ENCODE measurements at places on chromosomes 12 and 14.

DNA sequence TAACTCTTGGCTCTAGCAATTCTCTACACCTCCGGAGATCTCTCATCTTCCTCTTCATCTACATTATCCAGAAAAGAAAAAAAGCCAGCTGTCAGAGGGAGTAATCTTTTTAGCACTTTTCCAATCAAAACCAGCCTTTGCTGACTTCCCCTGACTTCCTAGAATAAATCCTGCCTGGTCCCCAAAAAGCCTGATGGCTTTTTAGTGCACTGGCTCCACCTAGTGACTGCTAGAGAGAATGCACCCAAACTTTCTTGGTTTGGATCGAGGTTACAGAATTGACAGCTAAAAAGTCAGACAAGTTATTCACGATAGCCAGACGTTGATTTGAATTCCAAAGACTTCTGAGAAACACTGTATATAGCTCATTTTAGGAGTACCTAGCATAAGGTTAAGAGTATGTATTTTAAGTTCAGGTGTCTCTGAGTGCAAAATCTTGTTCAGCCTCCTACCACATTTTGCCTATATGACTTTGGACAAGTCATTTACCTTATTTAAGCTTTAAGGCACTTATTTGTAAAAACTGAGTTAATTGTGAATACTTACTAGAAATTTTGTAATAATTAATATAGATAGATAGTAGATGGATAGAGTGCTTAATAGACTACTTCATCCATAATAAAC is 185.7 kb upstream of the GRIN2B start:
- peak; percentile 21 for DNase-seq

- no peak for DNase-seq
These were observed 26.9 kb upstream of the NID2 start for GRCh38 chr14:52095794-52096193.

DNA sequence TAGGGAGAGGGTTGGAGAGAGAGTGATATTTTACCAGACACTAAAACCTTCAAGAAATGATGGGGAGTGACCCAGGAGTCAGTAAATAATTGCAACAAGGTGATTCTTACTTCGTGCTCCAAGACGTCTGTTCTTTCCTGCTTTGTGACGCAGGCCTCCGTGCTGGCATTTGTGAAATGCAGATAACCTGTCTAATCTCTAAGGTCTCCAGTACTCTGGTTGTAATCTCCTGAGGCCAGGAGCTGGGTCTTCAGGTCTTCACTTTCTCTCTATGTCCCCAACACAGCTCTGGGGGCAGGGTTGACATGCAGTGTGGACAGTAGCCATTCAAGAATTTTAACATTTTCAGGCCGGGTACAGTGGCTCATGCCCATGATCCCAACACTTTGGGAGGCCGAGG is 53.1 kb downstream of the CD9 start:
- DNase-seq = no peak

DNA sequence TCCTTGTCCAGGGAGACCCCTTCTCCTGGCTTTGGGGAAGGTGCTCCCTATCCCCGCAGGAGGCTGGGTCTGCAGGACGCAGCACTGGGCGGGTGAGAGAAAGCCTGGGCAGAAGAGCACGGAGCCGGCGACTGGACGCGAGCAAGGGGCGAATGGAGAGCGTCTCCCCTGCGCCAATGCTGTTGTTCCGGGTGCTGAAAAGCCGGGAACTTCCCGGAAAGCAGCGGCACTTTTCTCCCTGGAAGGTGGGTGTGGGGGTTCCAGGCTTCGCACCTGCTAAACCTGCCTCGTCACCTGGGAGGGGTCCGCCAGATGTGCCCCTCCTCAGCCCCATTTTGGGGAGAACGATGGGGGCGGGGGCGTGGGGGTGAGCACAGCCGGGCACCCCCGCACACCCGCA is 417.1 kb upstream of the TMTC1 start:
- DNase-seq = no peak

DNA sequence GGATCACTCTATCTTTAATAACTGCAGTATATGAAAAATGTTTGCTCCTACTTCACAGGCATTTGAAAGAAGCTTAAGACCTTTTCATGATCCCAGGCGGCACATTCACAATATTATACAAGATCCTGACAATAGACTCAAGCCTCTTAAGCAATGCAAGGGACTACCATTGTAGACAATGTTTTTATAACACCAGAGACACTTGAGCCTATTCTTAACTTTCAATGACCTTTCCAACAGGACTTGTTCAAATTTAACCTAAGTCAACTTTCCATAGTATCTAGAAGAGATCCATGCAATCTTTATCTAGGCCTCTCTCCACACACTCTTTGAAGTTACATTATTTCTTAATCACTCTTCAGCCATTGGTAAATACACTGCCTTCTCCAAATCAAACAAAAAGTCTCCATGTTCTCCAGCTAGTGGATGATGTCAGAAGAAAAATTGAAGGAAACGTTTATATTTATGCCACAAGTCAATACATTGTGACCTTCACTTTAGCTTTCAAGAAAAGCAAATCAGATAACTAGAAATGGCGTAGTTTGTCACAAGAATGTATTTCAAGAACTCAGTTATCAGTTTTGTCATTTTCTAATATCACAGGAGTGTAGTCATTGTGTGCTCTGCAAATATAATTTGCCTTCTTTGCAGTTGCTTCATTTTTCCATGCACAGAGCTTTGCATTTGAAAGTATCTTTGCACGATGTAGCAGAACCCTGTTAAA is 41.2 kb downstream of the PHLDA1 start:
- no peak for DNase-seq

DNA sequence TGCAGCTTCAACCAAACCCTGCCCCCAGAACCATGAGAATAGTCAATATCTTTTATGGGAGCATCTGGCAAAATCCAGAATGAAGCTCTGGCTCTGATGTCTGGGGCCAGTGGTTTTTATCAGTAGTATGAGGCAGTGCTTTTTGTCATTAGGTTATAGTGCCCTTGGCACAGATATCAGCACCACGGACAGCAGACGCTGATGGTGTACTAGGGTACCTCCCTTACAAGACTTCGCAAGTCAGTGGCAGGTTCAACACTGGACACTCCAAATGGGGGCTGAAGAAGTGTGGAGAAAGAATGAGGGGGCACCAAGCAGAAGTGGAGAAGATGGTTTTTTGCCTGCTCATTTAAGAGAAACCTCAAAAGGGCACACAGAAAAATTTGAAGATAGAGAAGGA is 68.2 kb upstream of the E2F7 start:
- DNase-seq = no peak

GRCh38 chr12:119666226-119666795 is 1.6 kb upstream of the PRKAB1 start:
- DNase-seq = no peak

- DNase-seq = no peak
These were observed 56.5 kb downstream of the HSPB8 start for GRCh38 chr12:119235197-119235751.

DNA sequence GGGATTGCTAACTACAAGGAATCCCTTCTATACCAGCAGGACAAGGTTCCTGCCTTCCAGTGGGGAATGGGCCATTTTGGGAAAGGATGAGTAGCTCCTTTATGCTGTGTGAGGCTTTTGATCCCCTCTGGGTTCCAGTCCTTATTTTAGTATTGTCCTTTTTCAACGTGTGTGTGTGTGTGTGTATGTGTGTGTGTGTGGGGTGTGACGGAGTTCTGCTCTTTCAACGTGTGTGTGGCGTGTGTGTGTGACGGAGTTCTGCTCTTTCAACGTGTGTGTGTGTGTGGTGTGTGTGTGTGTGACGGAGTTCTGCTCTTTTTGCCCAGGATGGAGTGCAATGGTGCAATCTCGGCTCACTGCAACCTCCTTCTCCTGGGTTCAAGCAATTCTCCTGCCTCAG is 27.4 kb downstream of the RAB35 start:
- DNase-seq = no peak

DNA sequence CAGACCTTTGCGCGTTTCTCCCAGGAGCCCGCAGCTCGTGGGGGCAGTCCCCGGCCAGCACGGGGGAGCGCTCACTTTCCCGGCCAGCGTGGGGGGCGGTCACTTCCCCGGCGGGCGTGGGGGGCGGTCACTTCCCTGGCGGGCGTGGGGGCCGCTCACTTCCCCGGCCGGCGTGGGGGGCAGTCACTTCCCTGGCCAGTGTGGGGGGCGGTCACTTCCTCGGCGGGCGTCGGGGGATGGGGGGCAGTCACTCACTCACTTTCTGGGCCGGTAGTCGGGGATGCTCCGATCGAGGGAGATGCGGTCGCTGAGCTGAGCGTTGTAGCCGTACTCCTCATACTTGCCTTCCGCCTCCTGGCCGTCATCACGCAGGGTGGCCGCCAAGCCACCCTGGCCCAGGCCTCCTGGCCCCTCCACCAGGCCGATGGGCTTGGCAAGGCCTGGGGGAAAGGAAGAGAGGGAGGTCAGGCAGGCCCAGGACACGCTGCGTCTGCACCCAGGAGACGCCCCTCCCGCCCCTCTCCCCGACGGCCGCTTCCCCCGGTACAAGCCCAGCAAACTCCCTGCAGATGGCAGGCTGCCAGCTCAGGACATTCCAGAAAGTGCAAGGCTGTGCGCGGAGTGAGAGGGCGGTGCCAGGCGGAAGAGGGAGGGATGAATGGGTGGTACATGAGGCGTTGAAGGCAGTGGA is 43.3 kb downstream of the GALNT9 start:
- DNase-seq = peak; percentile 3

DNA sequence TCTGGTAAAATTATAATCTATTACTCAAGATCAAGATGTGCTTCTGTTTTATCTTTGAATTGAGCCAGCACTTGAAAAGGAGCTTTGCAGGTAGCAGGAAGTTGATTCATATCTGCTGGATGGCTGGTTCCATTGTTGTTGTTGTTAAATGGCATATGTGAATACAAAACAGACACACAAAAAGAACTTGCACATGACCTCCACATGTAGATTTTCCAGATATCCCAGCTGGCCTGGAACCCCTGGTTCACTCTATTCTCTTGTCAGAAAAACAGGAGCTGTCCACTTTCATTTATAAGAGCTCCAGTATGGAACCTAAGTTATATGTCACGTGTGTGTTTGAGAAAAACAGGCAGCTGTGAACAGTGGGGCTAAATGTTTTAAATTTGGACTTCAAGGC is 273.9 kb downstream of the TMEM132D start:
- DNase-seq = no peak

DNA sequence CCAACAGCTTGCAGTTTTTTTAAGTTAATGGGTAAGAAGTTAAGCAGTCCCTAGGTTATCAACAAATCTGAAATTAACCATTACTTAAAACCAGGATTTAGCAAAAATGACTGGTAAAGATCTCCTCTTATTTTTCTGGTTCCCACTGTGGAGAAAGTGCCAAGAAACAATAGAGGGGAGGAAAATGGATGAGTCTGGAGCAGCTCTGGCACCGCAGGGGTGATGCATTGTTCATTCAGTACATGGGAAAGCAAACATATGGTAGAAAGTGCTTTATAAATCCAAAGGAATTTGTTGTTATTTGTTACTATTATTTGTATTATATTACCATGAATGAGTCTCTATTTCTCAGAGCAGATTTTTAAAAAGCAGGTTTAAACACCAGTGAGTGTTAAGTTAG is 92.2 kb downstream of the DYRK2 start:
- no peak for DNase-seq

DNA sequence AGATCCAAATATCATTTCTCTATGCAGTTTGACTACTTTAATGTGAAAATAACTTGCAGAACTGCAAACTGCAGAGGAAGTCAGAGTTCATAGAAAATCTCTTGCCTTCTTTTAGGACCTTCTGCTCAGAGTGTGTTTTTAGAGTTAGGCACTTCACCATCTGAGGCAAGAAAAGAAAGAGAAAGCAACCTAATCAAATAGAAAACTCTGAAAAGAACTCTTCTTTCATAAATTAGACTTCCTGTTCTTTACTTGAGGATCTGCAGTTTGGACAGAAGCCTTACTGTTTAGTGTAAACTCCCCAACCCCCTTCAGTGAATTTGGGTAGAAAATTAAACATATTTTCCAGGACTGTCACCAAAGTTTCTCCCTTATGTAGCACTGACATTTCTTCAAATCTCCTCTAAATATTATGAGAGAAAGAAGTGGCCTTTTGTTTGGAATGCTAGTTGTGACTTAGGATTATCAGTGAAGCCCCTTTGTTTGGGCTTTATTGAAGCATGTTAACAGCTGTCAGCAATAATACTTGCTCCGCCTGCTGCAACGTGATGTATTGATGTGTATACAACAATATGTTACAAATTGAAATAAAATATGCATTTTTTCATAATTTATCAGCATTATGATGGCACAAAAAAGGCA is 99.5 kb downstream of the PDZRN4 start:
- DNase-seq = no peak
